Suppressor macrophage treated with lipopolysaccharide for 1 hour (primary cell): ENCODE measurements at places on chromosomes 2 and 18.

- DNase-seq, result no peak
Observed at GRCh38 chr2:68591225-68591624, 52.2 kb upstream of the PROKR1 start.

DNA sequence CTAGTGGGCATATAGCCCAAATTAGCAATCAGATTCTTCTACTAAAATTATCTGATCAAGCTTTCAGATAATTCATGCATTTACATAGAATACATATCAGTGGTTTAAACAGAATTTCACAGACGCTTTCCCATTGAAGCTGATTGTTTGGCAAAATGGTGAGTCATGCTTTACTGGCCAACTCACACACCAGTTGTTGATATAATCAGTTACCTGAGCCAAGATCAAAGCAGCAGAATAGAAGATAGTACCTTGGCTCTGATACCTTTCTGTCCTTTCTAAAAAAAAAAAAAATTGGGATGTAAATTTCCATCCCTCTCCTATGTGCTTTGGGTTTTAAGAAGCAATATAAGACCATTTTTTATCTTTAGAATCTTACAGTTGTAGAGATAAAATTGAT lies 178.0 kb downstream of the MCFD2 start:
- DNase-seq, result no peak

DNA sequence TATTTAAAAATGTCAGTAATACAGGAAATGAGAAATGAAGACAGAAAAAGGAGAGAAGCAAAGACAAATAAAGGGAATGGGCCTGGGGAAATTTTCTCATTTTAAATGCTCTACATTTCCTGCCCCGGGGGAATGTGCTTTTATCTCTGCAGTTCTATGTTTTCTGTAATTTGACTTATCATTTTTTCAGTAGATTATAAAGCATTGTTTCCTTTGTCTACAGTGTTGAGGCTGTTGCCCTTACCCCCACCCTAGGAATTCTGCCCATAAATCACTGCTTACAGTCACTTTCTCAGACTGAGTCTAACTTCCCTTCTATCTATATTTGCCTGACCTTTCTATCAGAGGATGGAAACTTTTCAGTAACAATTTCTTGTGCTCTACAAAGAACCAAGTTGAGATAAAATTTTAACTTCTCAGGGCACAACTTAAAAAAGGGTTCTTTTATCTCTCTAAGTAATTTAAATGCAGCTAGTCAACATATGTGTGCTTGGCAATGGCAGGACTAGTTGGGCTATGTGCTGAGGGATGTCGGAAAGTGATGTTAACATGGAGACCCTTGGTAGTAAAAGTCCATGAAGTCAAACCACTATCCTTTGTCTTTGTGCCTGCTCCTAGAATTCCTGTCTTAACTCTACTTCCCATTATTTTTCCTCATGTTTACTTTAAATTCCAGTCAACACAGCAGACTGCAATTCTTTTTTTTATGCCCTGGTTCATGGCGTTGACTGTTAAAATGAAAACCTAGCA lies 146.5 kb upstream of the MMADHC start:
- DNase-seq, result no peak

DNA sequence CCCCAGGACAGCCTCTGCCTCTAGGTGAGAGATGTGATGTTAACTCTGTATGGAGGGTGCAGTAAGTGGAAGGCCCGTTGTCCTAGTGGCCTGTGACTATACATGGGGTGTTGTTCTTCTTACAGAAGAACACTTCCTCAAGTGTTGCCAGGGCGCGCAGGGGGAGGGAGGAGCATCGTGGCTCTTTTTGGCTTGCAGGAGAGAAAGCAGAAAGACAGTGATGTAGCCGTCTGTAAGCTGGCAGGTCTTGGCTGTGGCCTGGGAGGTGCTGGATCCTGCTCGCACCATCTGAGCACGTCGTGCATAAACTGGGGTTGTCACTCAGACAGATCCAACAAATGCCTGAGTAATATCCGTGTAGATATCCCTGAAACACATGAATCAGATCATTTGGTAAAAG lies 44.3 kb downstream of the ZNF236 start:
- DNase-seq, result no peak

DNA sequence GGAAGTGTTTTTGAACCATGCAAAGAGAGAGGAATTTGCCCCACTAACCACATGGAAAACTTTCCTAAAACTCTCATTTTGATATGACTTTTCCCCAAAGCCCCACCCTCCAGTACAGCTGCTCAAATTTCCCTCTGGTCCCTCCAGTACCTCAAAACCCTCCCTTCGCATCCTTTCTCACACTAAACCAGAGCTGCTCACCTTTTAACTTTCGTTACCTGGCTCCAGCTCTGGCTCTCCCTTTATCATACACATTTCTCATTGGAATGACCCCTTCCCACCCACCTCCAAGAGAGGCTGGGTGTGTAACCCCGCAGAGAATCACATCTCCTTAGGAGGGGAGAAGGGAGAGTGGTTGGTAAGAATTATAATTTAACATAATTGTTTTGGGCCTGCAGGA lies 86.8 kb upstream of the NDUFV2 start:
- DNase-seq, result no peak

DNA sequence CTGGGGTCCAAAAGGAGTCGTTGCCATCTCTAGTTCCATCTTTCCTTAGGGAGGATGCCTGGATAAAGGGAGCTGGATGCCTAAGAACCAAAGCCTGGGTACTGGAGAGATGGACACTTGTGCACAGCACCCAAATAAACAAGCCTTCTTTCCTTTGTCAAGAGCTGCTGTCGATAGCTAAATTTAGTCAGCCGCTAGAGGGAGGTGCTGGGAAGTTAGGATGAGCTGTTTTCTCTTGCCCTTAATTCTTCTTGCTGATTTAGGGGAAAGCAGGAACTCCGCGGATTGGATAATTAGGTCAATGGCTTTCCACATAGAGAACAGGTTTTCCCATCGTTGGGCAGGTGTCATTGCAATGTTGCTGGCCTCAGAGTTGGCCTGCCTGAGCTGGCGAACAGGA lies 30.9 kb upstream of the SERPINB12 start:
- DNase-seq, result peak; percentile 63

GRCh38 chr2:191478799-191479679 lies 198.9 kb upstream of the NABP1 start:
- DNase-seq, result no peak

GRCh38 chr2:201558665-201559064 lies 84.6 kb downstream of the TMEM237 start:
- no peak for DNase-seq

DNA sequence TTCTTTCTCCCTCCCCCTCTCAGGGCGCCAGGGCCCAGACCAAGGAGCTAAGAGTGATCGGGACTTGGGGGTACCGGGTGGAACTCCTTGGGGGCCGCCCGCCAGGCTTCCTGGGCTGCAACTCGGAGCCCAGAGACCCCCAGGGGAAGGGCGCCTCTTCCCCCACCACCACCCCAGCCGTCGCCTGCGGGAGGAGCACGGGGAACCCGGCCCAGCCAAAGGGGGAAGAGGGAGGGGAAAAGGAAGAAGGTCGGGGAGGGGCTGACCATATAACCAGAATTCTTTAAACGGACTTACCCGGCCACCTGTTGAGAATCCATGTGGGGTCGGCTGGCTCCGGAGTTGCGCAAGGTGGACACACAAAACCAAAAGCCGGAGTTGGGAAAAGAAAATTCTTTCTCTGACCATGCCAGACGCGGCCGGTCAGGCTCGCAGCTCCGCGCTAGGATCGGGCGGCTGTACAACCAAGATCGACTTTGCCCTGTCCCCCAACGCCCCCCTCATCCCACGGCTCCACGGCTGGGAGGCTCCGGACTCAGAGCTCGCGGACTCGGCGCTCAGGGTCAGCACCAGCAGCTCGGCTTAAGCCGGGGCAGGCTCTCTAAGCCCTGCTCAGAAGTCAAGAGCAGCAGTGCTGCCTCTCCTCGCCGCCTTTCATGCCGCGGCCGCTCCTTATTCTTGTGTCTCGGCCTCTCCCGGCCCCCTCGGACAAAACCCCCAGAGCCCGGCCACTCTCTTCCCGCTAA lies 6.3 kb upstream of the SIX3 start:
- DNase-seq, result no peak

GRCh38 chr2:15842758-15843666 lies 97.3 kb upstream of the MYCN start:
- DNase-seq, result no peak

GRCh38 chr2:146214394-146214929 lies 1630.4 kb upstream of the ACVR2A start:
- no peak for DNase-seq
